ENCODE measurements at places on chromosomes 7 and 10.

GRCh38 chr10:62196528-62196927 lies 72.1 kb downstream of the RTKN2 start:
- peak; percentile 38 for DNase-seq
- no peaks in the 10 kb centered on the region for H3K36me3 ChIP-seq
- peaks cover 70% of the 10 kb centered on the region for H3K4me1 ChIP-seq

DNA sequence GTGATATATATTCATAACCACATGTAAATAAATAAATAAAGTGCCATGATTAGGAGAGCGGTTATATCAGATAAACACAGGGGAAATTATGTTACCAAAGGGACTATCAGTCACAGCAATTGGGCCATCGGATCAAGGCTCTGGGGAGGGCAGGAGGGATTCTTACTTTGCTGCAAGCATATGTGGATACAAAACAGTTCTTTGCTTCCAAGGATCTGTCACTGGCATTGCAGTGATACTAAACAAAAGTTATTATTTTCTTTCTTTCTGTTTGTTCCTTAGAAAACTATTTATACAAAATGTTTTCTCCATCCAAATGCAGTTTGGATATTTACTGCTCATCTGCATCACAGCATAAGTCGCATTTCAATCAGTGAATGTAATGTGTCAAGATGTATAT lies 188.4 kb upstream of the MGMT start:
- peaks cover 12% of the 10 kb centered on the region for H3K36me3 ChIP-seq
- H3K4me3 ChIP-seq = no peak overlapping the region
- H3K27me3 ChIP-seq = no peaks in the 10 kb centered on the region
- H3K4me1 ChIP-seq = peaks cover 16% of the 10 kb centered on the region

DNA sequence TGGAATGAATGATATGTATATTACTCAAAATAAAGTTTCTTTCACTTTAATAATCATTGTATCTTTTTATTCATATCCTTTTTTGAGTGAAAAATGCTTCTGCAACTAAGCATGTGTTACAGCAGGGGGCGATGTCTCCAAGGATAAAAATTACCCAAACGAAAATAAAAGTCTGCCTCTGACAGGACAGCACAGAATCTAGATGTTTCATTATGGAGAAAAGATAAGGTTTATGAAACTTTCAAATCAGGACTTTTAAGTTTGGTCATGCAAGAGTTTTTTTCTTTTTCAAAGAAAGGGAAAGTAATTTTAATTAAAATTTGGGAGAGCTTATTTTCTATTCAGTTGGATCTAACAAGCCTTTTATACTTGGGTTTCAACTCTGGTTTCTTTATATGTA lies 48.4 kb downstream of the TES start:
- no peaks in the 10 kb centered on the region for H3K27me3 ChIP-seq

DNA sequence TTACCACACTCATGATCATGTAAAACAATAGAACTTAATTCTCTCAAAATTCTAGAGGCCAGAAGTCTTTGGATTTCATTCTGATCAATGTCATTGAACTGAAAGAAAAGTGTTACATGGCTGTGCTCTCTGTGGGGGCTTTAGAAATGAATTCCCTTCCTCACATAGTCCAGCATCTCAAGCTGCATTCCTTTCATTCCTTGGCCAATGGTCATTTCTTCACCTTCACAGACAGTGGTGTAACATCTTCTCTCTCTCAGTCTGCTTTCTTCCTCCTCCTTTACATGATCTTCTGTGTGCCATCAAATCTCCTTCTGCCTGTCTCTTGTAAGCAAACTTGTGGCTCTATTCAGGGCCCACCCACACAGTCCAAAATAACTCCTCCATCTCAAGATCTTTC lies 735.3 kb downstream of the SUGCT start:
- no peaks in the 10 kb centered on the region for H3K27me3 ChIP-seq
- no peak for DNase-seq
- no peak overlapping the region for H3K27ac ChIP-seq
- no peaks in the 10 kb centered on the region for H3K4me1 ChIP-seq
- H3K4me3 ChIP-seq = no peak overlapping the region
- no peaks in the 10 kb centered on the region for H3K36me3 ChIP-seq

GRCh38 chr7:106313966-106314365 lies 29.2 kb upstream of the NAMPT start:
- H3K4me3 ChIP-seq = no peak overlapping the region
- no peaks in the 10 kb centered on the region for H3K36me3 ChIP-seq
- H3K27ac ChIP-seq = no peak overlapping the region
- no peaks in the 10 kb centered on the region for H3K27me3 ChIP-seq
